ENCODE measurements at places on chromosomes 7 and 10.
A peak's percentile ranks its signal among the peaks of the same experiment; 100 is the strongest.

DNA sequence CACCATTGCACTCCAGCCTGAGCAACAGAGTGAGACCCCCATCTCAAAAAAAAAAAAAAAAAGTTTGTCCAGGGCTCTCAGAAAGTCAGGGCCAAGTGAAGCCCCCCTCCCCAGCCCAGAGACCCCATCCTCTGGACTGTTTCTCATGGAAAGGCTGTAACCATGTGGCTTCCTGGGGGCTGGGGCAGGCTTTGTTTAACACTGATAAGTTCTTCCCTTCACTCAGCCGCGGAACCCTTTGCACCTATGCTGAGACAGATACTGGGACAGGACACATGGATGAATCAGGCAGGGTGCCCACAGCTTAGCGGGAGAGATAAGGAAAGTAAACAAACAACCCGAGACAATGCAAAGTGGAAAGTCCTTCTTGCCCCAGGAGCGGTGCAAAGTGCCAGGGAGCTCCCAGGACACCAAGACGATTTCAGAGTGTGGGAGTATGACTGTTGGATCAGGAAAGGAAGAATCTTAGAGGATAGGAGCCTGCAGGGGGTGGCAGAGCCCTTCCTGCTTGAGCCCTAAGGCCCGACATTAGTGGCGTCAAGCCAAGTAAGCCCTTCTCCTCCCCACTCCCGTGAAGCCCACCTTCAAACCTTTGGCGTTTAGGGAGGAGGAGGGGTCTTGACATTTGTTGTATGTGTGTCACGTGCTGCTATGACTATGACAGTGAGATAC lies 11.6 kb downstream of the MLXIPL start:
- no peak for DNase-seq

DNA sequence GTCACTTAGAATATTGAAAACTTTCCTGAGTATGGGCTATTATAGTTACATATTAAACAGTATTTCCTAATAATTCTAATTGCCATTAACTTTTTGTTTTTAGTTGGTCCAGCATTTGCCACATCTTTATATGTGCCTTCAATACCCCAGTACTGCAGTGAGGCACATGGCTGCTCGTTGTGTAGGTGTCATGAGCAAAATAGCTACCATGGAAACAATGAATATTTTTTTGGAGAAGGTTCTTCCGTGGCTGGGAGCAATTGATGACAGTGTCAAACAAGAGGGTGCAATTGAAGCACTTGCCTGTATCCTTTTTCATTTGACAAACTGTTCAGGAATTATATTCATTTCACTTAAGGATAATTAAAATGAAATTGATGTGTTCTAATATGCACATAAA lies 72.7 kb downstream of the BTAF1 start:
- DNase-seq = no peak

GRCh38 chr10:70832221-70832620 lies 16.5 kb downstream of the SGPL1 start:
- DNase-seq = no peak

GRCh38 chr10:125103466-125103865 lies 56.9 kb downstream of the CTBP2 start:
- no peak for DNase-seq

- peak; percentile 47 for DNase-seq
These were observed 21.4 kb downstream of the GPR146 start for GRCh38 chr7:1065585-1066241.

GRCh38 chr7:33452805-33453502 lies 323.6 kb downstream of the BBS9 start:
- no peak for DNase-seq

- DNase-seq = no peak
These were observed 15.2 kb downstream of the STK32C start for GRCh38 chr10:132292287-132293200.

DNA sequence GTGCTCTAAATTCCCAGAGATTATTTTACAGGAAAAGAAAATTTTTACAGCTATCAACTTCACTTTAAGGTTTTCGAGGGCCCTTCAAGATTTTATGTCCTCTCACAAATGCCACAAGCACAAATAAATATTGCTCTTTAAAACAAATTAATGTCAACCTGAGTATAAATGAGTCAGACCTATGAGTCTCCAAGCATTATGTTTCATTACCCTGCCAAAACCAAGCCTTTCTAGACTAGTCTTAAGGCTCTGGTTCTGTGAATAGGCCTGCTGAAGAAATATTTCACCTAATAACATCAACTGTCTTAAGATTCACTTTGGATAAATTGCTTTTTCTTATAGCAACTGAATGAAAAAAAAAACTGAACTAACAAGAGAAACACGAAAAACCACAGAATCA lies 153.0 kb downstream of the PDE1C start:
- no peak for DNase-seq

- no peak for DNase-seq
These were observed 37.7 kb downstream of the LRMDA start for GRCh38 chr10:75469006-75469616.

GRCh38 chr7:43463401-43463980 lies 119.4 kb upstream of the STK17A start:
- no peak for DNase-seq
